NCI-H1092 (cell line): ENCODE measurements at places on chromosomes 3 and 15.

DNA sequence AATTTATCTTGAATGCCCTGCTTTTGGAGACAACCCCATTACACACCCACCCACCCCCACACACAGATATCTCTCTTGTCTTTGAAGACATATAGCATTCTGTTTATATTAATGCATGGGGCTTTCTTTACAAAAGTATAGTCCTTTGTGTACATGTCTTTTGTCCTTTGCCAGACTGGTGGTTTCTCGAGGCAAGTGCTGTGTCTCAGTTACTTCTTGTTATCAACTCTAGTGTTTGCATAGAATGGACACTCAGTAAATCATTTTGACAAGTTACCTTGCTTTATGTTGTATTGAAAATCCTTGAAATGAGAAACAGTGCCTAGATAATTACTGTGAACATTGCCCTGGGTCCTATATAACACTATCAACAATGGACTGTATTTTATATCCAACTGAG, 33.9 kb downstream of the KBTBD8 start:
- DNase-seq, result no peak

- no peak for DNase-seq
These were observed 122.8 kb downstream of the TAFA4 start for GRCh38 chr3:68809596-68809995.

DNA sequence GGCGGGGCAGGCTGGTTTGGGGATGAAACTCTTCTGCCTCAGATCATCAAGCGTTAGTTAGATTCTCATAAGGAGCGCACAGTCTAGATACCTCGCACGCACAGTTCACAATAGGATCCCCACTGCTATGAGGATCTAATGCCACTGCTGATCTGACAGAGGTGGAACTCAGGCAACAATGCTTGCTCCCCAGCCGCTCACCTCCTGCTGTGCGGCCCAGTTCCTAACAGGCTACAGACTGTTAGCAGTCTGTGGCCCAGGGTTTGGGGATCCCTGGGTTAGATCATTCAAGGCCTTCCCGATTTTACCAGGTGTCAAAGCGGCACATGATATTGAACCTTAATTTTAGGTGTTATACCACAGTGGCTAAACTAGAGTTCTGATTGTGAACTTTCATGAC, 232.8 kb downstream of the UBE2E2 start:
- DNase-seq, result no peak

- no peak for DNase-seq
These were observed 36.9 kb upstream of the FILIP1L start for GRCh38 chr3:100151024-100151707.

GRCh38 chr3:188432802-188433520, 279.0 kb downstream of the LPP start:
- DNase-seq, result no peak

DNA sequence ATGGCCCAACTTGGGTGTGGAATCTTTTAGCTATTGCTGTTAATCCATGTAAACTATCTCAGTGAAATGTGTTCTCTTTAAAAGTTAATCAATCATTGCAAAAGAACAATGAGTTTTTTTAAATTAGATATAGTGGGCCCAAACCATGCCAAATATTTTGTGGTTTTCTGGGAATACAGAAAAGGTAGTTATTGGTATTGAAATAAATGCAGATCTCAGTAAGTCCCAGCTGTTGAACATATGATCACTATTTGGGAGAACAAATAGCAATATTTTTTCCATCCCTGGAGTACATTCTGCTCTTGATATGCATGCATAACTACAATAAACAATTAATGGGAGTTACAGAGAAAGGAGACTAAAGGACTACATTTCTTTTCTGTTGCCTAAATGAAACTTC, 36.0 kb upstream of the LEKR1 start:
- no peak for DNase-seq

DNA sequence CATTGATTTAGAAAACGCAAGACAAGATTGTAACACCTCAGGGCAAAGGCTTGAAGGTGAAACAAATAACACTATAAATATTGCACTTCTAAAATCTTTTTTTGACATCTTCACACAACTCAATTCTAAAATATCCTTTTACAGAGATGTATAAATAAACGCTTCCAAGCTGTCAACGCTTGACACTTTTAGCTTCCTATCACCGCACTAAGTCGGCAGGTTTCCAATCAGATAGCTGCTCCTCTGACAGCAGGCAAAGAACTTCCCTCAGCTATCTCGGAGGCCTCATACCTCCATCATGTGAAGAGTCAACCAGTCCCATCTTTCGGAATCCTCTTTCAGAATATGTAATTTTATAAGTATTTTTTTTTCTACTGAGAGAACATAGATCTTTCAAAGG, 71.0 kb downstream of the PCOLCE2 start:
- no peak for DNase-seq

GRCh38 chr3:65044401-65044800, 356.6 kb upstream of the ADAMTS9 start:
- no peak for DNase-seq

DNA sequence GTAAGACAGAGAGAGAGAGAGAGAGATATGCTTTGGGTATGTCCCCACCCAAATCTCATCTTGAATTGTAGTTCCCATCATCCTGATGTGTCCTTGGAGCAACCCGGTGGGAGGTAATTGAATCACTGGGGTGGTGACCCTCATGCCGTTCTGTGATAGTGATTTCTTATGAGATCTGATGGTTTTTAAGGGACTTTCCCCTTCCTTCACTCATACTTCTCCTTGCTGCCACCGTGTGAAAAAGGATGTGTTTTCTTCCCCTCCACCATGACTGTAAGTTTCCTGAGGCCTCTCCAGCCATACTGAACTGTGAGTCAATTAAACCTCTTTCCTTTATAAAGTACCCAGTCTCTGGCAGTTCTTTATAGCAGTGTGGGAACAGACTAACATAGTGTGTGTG, 60.3 kb downstream of the EOMES start:
- DNase-seq, result no peak

GRCh38 chr3:4514916-4515315, 21.8 kb downstream of the ITPR1 start:
- DNase-seq, result no peak

DNA sequence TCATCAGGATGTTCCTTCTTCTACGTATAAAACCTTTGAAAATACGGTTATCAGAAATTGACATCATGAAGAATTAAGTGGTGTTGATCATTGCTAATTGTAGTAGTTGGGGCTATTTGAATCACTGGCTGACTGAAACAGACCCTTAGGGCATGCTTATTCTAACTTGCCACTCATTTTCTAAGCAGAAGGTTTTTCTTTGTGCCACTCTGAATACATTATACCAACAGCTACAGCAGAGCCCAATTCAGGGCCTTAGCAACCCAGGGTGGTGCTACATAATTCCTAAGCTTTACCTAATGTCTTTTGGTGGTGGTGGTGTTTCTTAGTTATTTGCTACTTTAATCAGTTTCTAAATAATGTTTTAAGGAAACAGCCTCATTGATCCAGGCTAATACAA, 524.2 kb downstream of the NLGN1 start:
- DNase-seq, result no peak

DNA sequence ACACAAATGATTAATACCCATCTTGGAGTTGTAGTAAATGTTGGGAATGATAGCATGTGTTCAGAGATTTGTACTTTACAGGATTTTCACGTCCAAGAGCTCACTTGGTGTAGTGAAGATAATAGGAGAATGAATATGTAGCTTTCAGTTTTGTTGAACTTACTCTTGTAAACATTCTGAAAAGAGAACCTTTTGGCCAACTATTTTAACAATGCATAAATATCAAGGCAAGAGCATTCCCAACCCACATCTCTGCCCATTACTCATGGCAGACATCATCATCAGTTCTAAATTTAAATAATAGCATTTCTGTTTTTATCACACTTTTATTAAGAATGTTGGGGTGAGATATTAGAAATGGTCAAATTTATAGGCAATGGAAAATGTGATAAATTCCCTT, 465.2 kb upstream of the TPRG1 start:
- no peak for DNase-seq

GRCh38 chr15:64944961-64945360, 33.3 kb downstream of the ANKDD1A start:
- DNase-seq, result no peak

GRCh38 chr3:12194669-12195161, 36.0 kb upstream of the TIMP4 start:
- no peak for DNase-seq

DNA sequence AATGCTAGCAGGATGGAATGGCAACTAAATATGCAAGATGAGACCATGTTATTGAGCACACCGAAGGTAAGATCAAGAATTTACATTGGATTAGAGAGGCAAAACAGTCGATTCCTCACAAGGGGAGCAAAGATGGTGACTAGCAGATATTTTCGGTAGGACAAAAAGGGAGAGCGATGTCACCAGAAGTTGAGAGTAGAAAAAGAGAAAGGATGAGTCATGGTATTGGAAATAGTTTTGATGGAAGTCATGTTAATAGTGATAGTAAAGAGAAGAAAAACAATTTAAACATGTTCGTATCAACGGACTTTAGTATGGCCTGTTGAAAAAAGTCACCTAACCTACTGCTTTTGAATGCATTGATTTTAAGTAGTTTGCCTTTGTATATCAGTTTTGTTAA, 55.0 kb downstream of the UBE2E2 start:
- no peak for DNase-seq

DNA sequence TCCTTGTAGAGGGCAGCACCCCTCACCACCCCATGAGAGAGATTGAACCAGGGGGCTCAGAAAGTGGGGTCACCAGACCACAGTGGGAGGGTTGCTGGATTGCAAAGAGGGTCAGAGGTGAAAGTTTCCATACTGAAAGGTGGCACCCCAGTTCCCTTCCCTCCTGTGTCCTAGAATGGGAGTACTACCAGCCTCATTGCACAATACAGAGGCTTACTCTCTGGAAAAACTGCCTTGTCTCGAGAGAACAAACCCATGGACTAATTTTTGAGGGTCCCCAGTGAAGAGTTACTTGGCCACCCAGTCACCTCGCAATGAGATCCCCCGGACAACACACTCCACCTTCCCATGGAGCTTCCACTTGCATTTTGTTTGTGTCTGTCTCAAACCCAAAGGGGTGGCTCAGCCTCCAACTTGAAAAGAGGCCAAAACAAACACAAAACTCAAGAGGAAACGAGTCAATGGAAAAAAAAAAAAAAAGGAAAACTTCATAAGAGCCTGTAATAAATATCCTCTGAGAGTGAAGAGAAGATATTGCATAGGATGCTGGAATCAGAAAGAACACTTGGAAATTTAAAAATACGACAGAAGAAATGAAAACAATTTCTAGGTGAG, 18.6 kb downstream of the MESP2 start:
- no peak for DNase-seq

DNA sequence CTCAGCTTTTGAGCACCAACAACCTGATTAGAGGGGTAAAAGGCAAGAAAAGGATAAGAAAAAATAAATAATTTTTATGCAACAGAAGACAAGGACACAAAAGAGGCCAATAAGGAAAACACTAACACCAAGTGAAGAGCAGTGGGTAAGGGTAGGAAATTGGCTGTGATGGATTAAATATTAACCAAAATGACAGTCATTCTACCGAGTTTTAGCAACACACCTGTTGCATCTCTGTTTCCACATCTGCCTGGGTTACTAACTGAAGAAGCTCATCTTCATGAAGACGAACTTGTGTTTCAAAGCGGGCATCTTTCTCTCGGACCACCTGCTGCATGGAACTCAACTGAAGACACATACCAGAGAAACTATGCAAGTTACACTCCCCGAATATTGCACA, 30.1 kb downstream of the GOLGB1 start:
- DNase-seq, result no peak

GRCh38 chr3:167821248-167821805, 85.8 kb downstream of the SERPINI1 start:
- DNase-seq, result no peak

DNA sequence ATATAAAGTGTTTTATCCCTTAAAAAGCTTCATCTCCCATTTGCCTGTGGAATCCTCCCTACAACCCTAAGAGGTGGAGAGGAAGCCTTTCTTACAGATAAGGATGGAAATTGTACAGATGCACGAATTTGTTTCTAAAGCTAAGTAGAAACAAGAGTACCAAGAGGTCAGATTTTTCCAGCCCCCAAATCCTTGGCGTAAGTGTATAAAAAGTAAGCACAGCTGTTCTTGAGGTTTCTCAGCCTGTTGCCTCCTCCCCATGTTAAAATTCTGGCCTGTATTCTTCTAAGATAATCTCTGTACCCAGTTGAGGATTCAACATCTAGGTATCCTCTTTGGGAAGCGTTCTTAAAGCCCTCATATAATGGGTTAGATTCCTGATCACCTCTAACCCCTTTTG, 34.9 kb downstream of the RAB7A start:
- DNase-seq, result no peak

- no peak for DNase-seq
These were observed 224.3 kb upstream of the P2RY1 start for GRCh38 chr3:152610622-152611021.

DNA sequence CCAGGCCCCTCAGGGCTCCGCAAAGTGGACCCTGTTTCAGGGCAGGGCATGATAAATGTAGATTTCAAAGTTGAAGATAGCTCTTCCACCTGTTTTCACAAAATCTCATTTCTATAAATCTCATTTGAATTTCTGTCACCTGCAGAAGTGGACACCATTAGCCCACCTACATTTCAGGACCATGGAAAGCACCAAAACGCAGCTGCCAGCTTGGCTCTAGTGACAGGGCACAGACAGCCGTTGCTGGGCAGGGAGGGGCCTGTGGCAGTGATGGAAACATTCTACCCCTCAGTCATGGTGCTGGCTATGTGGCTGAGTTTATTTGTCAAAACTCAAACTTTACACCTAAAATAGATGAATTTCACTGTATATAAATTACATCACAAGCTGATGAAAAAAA, 40.4 kb downstream of the PRR23E start:
- no peak for DNase-seq

- DNase-seq, result no peak
These were observed 13.5 kb downstream of the GUCA1C start for GRCh38 chr3:108940166-108940565.

- no peak for DNase-seq
These were observed 483.2 kb downstream of the TBL1XR1 start for GRCh38 chr3:176714034-176714433.

DNA sequence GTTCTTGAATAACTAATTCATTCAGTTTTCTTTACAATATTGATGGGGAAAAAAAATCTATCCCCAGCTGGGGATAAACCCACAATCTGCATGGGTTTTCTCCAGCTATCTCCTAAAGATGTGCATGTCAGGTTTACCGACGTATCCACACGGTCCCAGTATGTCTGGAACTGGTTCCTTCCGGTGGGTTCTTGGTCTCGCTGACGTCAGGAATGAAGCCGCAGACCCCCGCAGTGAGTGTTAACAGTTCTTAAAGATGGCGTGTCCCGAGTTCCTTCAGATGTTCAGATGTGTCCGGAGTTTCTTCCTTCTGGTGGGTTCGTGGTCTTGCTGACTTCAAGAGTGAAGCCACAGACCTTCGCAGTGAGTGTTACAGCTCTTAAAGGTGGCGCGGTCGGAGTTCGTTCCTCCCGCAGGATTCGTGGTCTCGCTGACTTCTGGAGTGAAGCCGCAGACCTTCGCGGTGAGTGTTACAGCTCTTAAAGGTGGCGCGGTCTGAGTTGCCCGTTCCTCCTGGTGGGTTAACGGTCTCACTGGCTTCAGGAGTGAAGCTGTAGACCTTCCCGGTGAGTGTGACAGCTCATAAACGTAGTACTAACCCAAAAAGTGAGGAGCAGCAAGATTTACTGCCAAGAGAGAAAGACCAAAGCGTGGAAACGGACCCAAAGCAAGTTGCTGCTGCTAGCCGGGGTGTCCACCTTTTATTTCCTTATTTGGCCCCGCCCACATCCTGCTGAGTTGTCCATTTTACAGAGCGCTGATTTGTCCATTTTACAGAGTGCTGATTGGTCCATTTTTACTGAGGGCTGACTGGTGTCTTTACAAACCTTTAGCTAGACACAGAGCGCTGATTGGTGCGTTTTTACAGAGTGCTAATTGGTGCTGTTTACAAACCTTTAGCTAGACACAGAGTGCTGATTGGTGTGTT, 195.1 kb upstream of the NR2F2 start:
- no peak for DNase-seq

- DNase-seq, result no peak
These were observed 139.4 kb downstream of the FHIT start for GRCh38 chr3:61111825-61112224.
